Coronary artery (tissue), 2 donors: ENCODE measurements at places on chromosomes 6 and 20.

DNA sequence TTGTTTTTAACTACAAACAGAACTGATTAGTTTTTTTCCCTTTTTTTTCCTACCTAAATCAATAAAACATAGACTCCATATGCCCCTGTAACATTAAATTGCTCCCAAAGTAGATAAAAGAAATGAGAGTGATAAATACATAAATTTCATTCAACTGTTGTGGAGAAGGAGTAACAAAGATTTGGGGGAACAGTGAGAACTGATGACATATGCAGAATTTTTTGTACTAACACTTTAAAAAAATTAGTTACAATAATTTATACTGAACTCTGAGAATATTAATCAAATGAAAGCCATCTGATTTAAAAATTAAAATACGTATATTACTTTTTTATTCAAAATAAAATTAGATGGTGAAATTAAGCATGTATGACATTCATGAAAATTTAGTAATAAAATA is 195.7 kb downstream of the COL19A1 start:
- DNase-seq: no peak

- no peak for DNase-seq
These were observed 4.6 kb downstream of the KCNK15 start for GRCh38 chr20:44750081-44750805.

DNA sequence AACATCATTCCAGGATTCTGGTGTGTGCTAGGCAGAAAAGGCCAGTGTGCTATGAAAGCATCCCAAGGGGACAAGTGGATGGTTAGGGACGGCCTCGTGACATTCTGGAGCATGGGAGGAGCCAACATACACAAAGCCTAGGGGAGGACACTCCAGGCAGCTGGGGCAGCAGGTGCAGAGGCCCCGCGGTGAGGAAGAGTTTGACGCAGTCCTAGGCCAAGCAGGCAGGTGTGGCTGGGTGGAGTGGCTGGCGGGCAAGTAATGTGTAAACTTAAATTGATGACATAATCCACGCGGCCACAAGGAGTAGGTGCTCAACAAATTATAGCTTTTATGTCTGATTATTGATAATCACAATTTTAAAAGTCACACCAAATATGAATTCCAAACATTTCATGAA is 93.6 kb downstream of the TMEM242 start:
- no peak for DNase-seq

DNA sequence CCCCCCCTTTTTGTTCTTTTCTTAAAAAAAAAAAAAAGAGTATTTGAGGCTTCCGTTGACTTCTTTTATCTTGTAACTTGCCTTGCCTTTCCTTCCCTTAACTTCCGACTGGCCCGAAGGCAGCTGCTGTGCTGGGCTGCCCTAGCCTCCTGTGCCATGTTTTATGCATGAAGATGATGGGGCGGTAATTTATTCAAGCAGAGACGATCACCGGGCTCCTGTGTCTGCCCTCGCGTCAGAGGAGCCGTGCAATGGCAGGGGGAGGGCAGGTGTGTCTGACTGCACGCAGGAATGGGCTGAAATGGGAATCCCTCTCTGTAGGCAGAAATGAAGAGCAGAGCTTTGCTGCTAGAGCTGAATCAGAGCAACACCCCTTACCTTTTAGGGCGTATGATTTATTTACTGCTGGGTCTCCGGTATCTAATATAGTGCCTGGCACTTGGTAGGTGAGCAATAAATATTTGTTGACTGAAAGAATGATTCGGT is 106.3 kb upstream of the RIPOR2 start:
- no peak for DNase-seq

GRCh38 chr6:134683783-134684422 is 266.0 kb downstream of the ALDH8A1 start:
- DNase-seq: no peak
